Endothelial cell (in vitro differentiated cells): ENCODE measurements at places on chromosomes 5 and 9.

DNA sequence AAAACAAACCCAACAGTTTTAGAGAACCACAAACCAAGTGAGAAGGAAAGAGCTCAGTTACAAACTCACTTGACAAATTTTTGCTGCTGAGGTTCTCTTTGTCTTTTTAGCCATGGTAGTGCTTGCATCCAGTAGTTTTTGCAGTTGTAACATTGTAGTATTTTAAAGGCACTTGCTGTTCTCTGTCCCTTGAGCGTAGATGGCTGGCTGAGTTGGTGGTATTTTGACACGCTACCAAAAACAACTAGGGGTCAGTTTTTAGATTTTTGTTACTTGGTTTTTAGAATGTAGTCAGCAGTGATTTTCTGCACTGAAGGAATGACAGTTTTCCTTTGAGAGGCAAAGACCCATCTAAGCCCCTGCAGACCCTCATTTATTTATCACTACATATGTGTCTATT lies 58.0 kb downstream of the TLE4 start:
- no peak for DNase-seq

- DNase-seq = no peak
Observed at GRCh38 chr9:127492616-127493015, 41.3 kb downstream of the LRSAM1 start.

DNA sequence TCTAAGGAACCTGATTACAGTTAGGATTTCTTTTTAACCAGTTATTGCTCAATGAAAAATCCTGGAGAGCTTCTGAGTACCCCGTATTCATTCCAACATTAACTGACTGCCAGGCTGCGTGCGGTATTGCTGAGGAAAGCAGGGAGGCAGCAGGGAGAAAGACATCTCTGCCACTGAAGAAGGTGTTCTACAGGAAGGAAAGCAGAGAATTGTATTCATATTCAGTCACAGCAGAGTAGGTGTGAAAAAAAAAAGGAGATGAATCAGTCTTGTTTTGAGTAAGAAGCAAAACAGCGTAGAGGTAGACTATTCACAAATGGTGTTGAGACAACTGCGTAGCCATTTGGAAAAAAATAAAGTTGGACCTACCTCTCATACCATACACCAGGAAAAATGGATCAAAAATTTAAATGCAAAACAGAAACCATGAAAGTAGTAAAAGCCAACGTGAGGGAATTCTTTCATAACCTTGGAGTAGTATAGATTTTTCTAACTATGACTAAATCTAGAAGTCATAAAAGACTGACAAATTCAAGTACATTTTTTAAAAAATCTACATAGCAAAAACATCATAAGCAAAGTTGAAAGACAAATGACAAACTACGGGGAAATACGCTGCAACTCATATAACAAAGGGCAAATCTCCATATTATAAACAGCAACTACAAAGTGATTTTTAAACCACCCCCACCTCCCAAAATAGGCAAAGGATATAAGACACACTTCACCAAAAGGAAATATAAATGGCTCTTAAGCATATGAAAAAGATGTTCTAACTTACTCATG lies 9.9 kb upstream of the NR4A3 start:
- no peak for DNase-seq

DNA sequence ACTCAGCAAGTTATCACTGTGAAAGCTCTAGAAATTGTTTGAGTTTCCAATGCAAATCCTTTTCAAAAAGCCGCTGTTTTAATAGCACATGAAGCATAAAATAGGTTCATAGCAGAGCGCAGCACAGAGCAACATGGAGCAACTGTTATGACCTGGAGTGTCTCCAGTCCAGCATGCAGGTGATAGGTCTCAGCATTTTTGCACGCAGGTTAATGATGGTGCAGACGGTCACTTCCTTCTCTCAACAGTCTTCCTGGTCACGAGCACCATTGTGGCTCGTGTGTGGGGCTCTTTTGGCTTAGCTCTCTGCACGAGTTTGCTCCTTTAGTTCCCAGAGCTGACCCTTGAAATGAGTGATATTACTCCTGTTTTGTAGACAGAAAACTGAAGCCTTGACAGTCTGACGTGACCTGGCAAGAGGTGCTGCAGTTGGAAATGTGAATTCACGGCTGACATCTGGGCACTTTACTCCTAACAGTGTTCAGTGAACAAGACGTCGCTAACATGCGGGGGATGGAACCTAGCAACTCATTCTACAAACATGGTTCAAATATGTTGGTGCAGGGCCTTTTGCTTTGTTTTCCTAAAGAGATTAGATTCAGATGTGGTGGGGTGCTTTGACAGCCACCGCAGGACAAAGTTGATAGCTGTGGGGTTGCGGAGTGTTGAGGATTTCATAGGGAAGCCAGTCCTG lies 10.0 kb downstream of the TENT4A start:
- no peak for DNase-seq

DNA sequence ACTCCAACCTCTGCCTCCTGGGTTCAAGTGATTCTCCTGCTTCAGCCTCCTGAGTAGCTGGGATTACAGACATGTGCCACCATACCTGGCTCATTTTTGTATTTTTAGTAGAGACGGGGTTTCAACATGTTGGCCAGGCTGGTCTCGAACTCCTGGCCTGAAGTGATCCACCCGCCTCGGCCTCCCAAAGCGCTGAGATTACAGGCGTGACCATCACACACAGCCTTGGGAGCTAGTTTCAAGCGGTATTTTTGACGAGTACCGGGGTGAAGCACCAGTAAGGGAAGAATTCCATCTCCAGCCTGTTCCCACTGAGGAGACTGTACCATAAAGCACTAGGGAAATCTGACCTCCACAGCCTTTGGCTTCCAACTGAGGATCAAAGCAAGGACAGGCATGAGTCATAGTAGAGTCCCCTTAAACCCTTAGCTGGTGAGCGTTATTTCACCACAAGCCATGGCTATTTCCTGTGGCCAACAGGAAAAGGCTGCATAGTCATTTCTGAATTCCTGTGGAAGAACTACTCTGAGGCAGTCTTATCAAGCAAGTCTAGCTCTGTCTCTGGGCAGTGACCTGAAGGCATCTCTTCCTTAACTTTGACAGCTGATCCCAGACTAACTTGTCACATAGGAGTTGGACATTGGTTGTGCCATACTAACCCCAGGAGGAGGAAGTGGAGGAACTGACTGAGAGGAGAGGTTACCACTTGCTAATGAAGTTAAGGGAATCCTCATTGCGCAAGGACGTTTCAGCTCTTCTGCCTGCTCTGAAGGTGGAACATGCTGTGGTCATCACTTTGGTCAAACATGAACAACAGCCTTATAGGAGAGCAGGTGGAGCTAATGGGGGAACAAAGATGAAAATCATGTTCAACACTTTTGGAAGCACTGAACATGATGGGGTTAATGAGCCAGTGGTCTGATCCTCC lies 85.8 kb upstream of the DMRT1 start:
- DNase-seq = no peak

- no peak for DNase-seq
Observed at GRCh38 chr5:151202381-151203139, 21.3 kb downstream of the CCDC69 start.

- DNase-seq = peak; percentile 46
Observed at GRCh38 chr5:171520300-171521174, 101.1 kb downstream of the FGF18 start.

- DNase-seq = no peak
Observed at GRCh38 chr9:115764645-115765044, 388.9 kb upstream of the PAPPA start.

- no peak for DNase-seq
Observed at GRCh38 chr9:61665330-61665751, 475.5 kb downstream of the SPATA31A7 start.

DNA sequence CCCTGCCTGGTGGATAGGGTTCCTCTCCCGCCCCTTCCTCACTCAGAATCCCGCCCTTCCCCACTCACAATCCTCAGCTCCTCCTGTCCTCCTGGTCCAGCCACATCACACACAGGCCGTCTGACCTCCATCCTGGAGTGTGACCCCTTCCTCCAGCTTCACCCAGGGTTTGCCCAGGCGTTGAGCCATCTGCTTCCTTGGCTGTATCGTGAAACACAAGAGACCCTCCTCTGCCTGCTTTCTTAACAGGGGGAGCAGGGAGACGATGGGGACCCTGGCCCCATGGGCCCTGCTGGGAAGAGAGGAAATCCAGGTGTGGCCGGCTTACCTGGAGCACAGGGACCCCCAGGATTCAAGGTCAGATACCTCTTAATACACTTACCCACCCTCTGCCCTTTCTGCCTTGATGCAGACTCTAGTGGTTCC lies 32.3 kb upstream of the ORM1 start:
- DNase-seq = no peak

- no peak for DNase-seq
Observed at GRCh38 chr9:88604836-88605511, 70.0 kb downstream of the NXNL2 start.

DNA sequence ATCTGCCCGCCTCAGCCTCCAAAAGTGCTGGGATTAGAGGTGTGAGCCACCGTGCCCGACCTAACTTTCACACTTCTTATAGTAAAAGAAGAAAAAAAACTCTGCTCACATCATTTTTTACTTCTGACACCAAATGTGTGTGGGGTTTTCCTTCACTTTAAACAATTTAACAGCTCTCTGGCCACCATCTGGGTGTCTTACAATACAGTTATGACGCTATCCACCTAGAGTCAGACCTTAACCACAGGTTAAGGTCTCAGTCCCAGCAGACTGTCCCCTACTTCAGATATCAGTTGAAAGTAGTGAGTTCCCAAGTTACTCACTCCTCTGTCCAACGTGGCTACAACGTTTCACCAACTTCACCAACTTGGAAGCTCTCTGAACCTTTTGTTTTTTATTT lies 15.4 kb upstream of the ATP6V1G1 start:
- DNase-seq = no peak

GRCh38 chr9:34493972-34494535 lies 28.7 kb downstream of the ENHO start:
- peak; percentile 69 for DNase-seq

GRCh38 chr5:37825334-37825915 lies 14.4 kb downstream of the GDNF start:
- DNase-seq = no peak

DNA sequence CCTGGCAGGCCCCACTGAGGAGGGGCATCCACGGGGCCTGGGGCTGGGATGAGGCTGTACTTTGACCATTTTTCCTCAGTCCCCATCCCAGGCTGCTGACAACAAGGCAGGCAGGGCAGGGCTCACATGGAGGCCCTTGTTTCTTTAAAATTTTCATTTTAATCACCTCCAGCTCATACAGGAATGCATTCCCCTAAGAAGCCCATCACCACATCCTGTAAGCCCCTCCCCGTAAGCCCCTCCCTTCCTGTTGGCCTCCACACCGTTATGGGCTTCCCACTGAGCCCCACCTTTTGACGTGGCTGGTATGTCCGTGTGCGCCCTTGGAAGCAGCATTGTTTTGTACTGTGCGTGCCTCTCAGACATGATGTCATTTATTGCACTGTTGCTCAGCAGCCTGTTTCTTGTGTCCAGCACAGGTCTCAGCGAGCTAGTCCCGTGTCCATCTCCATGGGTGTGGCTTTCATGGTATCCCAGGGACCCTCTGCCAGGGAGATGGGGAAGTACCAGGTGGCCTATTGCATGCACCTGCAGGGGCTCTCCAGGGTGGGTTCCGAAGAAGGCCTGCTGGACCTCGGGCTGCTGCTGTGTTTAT lies 22.4 kb downstream of the PHF2 start:
- DNase-seq = no peak

GRCh38 chr5:33734537-33734936 lies 157.3 kb downstream of the ADAMTS12 start:
- DNase-seq = no peak

DNA sequence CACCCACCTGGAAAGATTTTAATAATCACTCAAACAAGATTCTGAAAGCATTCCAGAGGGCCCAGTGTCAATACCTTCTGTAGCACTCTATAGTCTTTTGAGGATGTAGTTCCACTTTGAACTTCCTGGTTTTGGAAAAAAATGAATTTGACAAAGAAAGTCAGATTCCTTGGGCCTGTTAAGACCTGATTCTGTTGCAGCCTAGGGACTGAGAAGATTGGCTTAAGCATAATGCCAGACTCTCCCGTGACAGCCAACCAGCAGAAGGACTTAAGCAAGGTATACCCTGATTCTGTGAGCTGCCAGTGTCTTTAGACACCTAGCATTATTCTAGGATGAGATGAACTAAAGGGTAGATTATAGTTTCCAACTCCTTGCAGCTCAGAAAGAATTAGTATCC lies 6.8 kb downstream of the SPINK5 start:
- no peak for DNase-seq

DNA sequence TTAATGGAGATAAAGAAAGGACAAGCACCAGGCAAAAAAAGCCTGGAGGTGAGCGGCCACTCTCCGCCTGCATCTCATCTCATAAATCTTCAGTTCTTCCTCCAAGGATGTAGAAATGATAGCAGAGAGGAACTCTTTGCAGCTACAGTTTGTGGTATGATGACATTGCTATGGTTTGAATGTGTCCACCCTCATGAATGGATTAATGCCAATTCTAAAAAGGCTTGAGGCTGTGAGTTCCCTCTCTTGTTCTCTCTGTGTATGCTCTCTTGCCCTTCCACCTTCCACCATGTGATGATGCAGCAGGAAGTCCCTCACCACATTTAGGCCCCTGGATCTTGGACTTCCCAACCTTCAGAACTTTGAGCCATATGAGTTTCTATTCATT lies 126.4 kb downstream of the SPOCK1 start:
- no peak for DNase-seq

DNA sequence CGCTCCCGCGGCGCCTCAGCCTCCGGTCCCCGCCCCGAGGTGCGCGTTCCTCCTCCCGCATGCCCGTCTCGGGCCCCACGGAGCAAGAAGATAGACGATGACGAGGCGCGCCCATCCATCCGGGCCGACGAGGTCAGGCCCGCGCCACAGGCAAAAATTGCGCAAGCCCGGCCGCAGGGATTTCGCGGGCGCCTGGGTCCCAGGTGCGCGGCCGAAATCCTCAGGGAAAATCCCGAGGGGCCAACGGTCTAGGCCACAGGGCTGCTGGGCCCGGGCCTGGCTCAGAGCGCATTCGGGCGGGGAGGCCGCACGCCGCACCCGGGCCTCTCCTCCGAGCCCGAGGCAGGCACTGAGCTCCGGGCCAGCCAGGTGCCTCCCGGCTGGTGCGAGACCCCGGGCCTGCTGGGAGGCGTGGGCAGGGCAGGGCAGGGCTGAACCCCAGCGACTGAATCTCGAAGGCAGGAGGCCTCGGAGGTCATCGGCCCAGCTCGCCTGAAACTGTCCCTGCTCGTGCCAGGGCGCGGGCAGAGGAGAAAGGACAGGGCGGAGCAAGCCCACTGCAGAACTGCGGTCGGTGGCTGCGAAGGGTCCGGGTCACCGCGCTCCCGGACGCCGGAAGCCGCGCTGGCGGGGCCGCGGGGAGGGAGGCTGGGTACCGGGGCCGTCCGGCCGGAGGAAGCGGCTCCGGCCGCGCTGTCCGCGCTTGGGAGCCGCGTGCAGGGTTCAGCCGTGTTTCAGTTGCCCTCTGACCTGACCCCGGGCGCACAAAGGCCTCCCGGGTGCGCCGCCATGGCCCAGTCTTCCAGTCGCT lies 66.8 kb downstream of the FOXD1 start:
- no peak for DNase-seq

DNA sequence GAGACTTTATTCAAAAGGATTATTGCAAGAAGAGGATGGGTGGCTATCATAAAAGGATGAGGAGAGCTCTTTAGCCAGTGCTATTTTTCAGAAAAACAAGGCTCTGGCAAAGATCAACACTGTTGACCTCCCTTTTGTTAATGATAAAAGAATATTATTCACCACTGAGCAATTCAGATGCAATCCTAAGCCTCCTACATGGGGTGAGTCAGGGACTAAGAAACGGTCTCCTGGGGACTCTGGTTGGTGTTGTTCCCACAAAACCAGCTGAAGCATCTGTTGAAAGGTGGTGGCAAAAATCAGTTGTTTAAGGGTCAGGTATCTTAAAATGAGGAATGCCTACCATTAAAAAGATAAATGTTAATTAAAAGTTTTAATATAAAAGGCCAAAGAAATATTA lies 7.7 kb upstream of the GCNT1 start:
- DNase-seq = no peak
